A549 (cell line): ENCODE measurements at places on chromosomes 7 and 10. TPM values are rescaled to one million over a fixed set of nuclear protein-coding genes. Genes with fewer than 3 reads are reported as not detected.

Gene SLC25A28
- 21.3 to 22.6 TPM (median 21.4 TPM) in 3 replicates for polyA plus RNA-seq

Gene BZW2
- polyA plus RNA-seq: 72.4 to 83.4 TPM (median 76.5 TPM) in 3 replicates

Gene TMEM213
- polyA plus RNA-seq: not detected in 3 replicates

Gene SPDYE2
- polyA plus RNA-seq: not detected in 3 replicates
